ENCODE measurements at places on chromosomes 1 and 21. TPM values are rescaled to one million over a fixed set of nuclear protein-coding genes. Genes with fewer than 3 reads are reported as not detected.

RNU1-2 gene
- 1,082 TPM for total RNA-seq

NSL1 gene
- total RNA-seq = 27.8 TPM

TMEM82 gene
- not detected for total RNA-seq

CHD1L gene
- 25.7 TPM for total RNA-seq

FBXO2 gene
- 2.0 TPM for total RNA-seq

GIPC2 gene
- total RNA-seq = 0.16 TPM

ELAPOR1 gene
- 5.7 TPM for total RNA-seq

REG4 gene
- 0.89 TPM for total RNA-seq

SIPA1L2 gene
- total RNA-seq = 10.8 TPM

OR6N1 gene
- not detected for total RNA-seq

LRRC71 gene
- not detected for total RNA-seq

SAMD11 gene
- total RNA-seq = not detected

SEMA4A gene
- 36.2 TPM for total RNA-seq

LRRC39 gene
- total RNA-seq = 0.32 TPM

GBP2 gene
- total RNA-seq = 294 TPM

GRCh38 chr1:66214901-66215300 lies 319.1 kb upstream of the SGIP1 start:
- DNase-seq = no peak

DNA sequence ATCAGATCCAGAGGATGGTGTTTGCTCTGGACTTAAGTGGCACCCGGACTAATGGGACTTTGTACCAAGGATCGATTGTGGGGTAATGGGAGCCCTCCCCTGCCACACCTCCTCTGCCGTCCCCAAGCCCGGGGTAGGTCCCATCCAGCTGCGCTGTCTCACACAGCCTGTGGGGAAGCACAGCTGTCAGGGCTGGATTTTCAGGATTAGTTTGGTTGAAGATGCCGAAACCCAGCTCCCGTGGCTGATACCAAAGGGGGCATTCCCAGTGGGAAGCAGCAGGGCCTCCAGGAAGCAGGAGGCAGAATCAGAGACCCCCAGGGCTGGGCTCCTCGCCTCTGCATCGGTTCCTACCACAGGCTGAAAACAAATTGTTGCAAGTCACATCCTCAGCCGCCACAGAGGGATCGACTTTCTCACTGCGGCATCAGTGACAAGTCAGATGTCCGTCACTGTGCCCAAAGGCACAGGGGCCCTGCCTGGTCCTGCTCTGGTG lies 59.7 kb downstream of the MATN1 start:
- DNase-seq = no peak

DNA sequence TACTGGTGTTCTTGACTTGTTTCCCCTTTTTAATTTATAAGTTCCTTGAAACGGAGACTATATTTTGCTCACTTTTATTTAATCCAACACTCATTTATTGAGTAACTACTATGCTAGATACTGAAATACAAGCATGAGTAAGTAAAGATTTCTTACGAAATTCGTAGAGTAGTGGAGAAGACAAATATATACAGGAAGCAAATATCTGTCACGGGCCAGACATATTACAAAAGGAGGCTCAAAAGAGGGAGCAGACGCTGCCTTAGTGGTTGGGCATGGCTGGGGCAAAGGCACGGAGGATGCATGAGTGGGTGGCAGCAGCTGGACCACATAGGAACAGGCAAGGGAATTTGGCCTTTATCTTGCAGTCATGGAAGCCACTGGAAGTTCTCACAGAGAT lies 6.8 kb downstream of the NCF2 start:
- no peak for DNase-seq

DNA sequence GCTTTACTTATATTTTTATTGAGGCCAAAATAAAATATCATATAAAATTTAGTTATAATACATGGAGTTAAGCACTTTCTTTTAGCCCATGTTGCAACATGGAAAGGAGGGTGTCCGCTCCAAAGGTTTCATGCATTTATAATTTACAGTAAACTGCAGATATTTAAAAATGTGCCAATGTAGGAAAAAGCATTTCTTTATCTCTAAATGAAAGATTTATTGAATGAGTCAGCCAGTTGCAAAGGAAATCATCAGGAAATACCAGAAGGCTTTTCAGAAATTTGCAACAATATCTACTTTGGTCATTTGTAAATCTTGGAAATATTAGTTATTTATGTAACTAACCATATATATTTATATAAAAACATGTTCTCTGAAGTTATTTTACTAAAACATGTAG lies 12.1 kb downstream of the ATP6V1G3 start:
- no peak for DNase-seq

- no peak for DNase-seq
These were observed 11.7 kb downstream of the CNIH4 start for GRCh38 chr1:224368409-224368808.

DNA sequence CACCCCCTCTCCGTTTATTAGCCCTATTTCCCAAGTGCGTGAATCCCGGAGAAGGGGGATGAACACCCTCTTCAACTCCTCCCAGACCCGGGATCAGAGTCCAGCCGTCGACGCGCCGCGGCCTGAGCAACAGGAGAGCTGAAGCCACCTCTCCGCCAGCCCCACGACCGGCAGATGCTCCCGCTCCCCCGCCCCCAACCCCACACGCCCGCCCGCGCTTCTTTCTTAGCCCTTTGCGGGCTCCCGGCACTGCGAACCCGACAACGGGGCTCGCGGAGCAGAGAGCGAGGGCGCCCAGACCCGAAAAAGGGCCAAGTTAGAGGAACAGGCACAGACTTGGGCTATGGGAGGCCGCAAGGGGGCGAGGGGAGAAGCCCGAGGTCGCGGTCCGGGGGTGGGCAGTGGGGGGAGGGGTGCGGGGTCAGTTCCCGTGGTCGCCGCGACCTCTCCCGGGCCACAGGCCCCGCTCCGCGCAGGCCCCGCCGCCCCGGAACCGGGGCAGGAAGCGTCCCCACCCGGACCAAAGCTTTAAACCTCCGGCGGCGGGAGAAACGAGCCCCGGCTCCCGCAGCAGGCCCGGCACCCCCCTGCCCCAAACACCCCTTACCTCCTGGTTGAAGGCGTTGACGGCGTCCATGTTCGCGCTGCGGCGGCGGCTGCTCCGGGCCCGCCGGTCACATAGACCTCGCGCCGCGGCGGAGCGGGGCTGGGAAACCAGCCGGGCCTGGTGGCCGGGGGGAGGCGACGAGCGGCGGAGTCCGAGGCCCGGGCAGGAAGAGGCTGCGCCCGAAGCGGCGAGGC lies 662 bp downstream of the SCAF4 start:
- peak; percentile 54 for DNase-seq

- DNase-seq = no peak
These were observed 79.9 kb downstream of the UCK2 start for GRCh38 chr1:165907256-165907857.

GRCh38 chr1:79827446-79827845 lies 820.9 kb upstream of the ADGRL4 start:
- no peak for DNase-seq

DNA sequence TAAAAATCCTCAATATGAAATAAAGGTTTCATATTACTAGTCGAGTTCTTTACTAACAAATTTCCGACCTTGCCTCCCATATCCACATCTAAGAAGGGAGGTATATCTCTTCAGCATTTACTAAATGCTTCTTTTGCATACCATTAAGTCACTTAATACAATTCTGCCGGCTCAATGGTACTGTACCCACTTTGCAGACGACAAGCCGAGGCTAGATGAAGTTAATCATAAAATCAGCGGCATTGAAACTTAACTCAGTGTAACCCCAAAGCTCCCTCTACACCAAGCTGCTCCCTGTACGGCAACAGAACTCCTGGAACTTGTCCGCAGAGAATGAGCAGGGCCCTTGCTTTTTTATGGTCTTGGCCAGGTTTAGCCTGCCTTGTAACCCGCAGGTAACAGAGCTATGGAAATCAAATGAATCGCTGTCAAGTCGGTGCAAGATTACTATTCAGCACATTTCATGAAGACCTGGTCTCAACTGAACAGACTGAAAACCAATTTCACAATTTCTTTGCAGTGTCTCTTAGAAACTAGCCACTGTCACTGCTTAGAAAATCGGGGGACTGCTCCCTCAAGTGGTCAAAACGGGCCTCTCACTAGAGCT lies 738 bp downstream of the INTS7 start:
- DNase-seq = no peak

DNA sequence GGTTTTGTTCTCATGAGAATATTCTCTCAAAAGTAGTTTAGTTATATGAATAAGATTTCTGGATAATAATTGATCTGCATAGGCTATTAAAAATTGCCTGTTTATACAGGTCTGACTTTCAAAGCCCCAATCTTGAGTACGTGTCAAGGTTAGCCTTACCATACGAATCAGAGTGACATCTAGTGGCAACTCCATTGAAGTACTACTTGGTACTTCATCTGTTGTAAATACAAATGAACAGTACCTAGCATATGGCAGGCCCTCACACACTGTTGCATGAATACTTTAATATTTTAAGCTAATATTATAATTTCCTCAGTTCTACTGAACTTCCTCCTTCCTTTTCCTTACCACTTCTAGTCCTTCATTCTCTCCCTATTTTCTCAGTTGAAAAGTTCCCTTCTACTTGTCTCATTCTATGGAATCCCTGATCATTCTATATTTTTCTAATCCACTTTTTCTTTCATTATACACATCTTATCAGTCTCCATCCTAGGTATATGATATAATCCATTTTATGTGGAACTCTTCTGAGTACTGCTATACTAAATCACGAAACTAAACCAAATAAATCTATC lies 101.2 kb downstream of the AKT3 start:
- DNase-seq = no peak

GRCh38 chr1:89932598-89933364 lies 62.1 kb upstream of the ZNF326 start:
- DNase-seq = no peak

- DNase-seq = no peak
These were observed 1.6 kb downstream of the TMEM52 start for GRCh38 chr1:1917304-1917976.

DNA sequence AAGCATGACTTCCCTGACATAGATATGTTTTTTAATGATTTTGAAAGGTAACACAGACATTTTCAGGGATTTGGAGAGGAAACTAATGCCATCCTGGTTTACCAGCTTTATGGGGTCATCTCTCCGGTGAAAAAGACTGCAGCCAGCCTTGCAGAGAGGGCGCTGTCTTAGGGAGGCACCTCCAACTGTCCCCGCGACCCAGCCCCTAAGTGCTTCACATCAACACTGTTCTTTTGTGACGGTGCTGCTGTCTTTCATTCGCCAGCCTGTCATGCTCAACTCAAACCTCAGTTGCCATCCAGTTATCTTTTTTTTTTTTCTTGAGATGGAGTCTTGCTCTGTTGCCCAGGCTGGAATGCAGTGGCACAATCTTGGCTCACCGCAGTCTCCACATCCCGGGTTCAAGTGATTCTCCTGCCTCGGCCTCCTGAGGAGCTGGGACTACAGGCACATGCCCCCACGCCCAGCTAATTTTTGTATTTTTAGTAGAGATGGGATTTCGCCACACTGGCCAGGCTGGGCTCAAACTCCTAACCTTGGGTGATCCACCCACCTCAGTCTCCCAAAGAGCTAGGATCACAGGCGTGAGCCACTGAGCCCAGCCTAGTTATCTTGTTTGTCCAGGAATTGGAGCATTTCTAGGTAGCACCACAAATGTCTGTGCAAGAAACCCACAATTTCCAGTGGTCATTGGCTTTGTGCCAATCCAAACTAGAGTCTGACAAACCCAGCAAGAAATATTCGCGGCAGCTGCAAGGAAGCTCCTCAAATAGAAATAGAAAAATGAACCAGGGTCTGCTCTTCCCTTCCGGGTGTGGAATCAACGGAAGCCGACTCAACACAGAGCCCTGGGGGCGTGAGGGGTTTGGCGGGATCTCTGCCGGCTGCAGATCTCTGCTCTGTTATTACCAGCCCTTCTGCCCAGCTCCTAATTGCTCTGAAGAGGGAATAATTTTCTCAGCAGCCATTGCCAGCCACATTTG lies 24.2 kb downstream of the PDE9A start:
- DNase-seq = no peak

DNA sequence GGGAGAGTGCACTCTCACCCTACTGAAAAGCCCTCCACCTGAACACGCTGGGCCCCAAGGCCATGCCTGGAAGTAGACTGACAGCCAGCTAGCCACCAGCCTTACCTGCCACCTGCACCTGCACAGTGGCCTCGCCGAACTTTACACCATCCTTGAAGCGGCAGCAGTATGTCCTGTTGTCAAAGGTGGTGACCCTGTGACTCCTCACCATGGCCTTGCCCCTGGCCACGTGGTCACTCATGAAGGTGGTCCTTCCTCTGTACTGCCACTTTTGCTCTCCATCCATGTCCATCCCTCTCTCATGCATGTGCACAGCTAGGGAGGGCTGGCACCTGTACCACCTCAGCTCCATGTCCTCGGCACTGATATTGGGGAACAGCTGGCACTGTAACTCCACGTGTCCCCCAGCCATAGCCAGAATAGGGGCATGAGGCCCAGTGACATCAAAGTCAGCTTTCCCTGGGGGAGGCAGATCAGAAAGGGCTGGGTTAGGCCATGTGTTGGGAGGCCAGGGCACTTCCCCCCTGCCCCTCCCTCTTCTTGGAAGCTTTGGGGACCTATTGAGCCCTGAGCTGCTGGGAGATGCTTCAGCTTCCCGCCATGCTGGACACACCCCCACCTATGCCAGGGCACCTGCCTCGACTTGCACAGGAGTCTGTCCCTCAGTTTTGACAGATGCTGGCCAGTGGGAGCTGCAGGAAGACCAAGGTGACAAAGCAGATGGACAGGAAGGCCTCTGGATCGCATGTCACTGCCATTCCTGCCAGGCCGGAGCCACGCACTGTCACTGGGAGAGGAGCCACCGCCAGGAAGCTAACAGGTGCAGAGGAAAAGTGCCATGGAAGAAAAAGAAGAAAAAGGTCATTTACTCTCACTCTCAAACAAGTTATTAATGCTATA lies 24.6 kb downstream of the RNF187 start:
- no peak for DNase-seq

GRCh38 chr1:150622303-150622975 lies 7.0 kb downstream of the ENSA start:
- no peak for DNase-seq

- DNase-seq = no peak
These were observed 872 bp downstream of the GPBP1L1 start for GRCh38 chr1:45685308-45686014.

- no peak for DNase-seq
These were observed 29.1 kb downstream of the CACHD1 start for GRCh38 chr1:64499011-64499410.

GRCh38 chr1:19990689-19991088 lies 11.3 kb upstream of the PLA2G2A start:
- no peak for DNase-seq

- DNase-seq = no peak
These were observed 73.7 kb upstream of the NRIP1 start for GRCh38 chr21:15138490-15138889.

DNA sequence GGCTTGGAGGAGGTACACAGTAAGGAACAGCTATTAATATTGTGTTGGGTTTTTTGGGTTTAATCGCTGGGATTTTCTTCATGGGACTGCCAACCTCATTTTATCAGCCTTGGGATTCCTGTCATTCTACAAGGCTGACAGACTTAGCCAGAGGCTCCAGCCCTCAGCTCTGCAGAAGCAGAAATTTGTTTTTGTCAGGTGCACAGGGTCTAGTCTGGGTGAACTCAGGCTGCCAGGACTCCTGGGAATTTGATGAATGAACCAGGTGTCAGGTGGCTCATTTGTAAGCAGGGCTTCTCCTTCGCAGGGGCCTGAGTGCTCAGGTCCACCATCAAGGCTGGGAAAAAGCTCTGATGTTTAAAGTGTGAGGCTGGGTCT lies 11.5 kb upstream of the ZNF362 start:
- DNase-seq = no peak

Data from activated naive CD4-positive, alpha-beta T cell treated with anti-CD3 and anti-CD28 coated beads, Interleukin-2, amount 50 U/mL, for 72 hours (primary cell).